ENCODE measurements at places on chromosomes 6 and 20. TPM values are rescaled to one million over a fixed set of nuclear protein-coding genes. Genes with fewer than 3 reads are reported as not detected.

SYCP2 gene
- polyA plus RNA-seq, result 0.12 TPM

PPIL6 gene
- polyA plus RNA-seq, result 1.3 TPM

NRSN1 gene
- polyA plus RNA-seq, result not detected

DNA sequence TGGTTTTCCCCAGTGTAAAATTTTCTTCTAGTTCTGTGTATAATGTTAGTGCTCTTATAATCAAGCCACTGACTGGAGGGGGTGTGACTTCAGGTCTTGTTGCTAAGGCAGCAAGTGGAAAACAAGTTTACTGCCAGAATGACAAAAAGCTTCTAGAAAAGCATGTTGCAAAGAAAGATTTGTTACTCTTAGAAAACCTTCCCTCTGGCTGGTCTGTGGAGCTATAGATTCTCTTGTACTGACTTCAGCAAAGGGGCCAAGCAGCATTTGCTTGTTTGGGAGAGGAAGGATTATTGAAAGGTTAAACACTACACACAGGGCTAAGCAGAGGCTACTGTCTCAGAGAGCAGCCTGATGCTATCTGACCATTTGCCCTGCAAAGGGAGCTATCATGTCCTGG, 288.8 kb downstream of the BTBD9 start:
- DNase-seq, result no peak

DNA sequence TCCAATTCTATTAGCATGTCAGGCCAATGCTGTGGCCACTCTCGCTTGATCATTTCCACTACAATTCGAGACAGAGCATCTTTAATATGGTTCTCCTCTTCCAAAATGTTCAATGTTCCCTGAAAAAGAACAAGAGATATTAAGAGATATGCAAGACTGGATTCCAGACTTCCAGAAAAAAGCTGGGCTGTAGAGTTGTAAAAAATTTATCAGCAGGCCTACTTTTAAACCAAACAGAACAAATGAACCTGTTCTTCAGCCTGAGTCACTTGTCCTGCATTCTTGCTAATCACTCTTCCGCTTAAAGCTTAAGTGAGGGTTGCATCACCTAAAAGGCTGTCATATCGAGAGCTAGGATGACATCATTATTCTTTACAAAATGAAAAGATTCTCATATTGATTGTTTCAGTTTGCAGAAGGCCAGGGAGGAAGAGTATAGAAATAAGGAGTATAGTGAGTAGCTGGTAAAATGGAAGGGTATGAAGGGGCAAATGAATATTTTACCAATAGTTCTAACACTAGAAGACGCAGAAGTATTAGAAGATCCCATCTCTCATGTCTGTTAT, 4.9 kb downstream of the XPO5 start:
- no peak for DNase-seq

GRCh38 chr6:14569394-14569793, 451.8 kb downstream of the CD83 start:
- no peak for DNase-seq

DNA sequence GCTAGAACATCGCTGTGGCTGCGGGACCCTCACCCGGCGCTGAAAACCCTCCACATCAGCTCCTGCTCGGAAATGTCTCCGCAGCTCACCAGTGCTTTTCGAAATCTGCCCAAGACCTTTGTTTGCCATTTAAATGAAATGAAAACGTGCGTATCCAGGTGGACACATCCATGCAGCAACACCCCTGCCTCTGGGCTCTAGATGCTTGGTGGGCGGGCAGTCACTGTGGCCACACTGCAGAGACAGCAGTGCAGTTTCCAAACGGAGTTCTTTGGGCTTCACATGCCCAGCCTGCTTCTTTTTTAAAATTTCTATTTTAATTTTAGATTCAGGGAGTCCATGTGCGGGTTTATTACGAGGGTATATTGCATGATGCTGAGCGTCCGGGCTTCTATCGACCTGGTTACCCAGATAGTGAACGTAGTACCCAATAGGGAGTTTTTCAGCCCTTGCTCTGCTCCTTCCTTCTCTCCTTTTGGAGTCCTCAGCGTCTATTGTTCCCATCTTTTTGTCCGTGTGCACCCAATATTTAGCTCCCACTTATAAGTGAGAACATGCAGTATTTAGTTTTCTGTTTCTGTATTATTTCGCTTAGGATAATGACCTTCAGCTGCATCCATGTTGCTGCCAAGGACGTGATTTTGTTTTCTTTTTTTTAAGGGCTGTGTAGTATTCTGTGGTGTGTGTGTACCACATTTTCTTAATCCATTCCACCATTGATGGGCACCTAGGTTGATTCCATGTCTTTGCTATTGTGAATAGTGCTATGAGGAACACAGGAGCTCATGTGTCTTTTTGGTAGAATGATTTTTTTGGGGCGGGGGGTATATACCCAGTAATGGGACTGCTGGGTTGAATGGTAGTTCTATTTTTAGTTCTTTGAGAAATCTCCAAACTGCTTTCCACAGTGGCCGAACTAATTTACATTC, 4.8 kb upstream of the TUBB2B start:
- no peak for DNase-seq

- DNase-seq, result no peak
Measured at GRCh38 chr6:144955392-144955791, 670.3 kb downstream of the UTRN start.

DNA sequence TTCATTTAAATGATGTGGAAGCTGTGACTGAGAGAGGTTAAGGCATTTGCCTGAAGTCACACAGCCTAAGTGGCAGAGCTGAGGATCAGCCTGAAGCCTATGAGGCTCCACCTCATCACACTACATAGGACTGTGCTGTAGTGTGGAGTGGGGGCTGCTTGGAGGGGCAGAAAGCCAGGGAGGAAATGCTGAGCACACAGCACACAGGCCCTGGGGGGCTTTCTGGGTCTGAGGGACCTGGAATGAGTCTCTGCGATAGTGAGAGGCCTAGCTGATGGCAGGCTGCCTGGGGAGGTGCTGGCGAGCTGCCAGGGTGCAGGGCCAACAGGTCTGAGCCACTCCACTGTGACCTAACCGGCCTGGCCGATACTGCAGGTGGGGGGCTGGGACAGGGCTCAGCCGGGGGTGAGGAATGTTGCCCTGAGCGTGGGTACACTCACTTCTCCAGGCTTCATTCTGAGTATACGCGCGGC, 2.2 kb upstream of the ARHGAP40 start:
- no peak for DNase-seq

GRCh38 chr6:163775313-163775712, 360.8 kb downstream of the QKI start:
- DNase-seq, result no peak

DNA sequence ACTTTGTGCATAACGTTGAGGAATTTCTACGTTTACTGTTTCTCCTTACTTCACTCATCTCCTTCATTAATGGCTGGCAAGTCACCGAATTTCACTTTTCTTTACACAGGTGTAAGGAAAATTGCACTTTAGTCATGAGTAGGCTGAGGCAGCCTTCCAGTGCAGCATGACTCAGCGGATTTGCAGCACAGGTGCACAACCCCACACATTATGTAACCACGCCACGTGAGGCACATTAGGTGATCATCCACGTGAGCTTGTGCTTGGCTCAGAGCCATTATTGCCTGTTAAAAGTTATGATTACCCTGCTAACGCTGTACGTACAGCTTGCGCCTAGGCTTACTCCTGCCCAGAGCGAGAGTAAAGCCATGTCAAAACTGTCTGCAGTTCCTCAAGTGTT, 158.8 kb downstream of the NKAIN2 start:
- DNase-seq, result no peak

DNA sequence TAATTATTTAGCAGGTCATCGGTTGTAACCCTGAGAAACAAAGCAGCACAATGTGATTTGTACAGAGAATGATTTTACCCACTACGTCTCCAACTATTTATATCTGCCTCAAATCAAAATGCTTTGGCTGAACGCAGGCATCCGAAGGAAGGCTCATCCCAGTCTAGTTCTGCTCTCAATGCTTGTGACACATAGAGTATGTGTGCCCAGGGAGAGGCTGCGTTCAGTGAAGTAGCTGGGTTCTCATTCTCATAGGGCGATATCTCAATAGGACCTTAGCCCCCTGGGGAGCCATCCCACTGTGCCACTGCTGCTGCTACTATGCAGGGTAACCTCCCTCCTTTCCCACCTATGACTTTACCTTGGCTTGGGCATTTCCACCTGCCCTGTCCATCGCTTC, 407 bp downstream of the GABRR2 start:
- no peak for DNase-seq

- DNase-seq, result no peak
Measured at GRCh38 chr6:42774201-42774600, 7.7 kb upstream of the BICRAL start.

Data from keratinocyte (primary cell).